ENCODE measurements at places on chromosomes 7 and 10.

DNA sequence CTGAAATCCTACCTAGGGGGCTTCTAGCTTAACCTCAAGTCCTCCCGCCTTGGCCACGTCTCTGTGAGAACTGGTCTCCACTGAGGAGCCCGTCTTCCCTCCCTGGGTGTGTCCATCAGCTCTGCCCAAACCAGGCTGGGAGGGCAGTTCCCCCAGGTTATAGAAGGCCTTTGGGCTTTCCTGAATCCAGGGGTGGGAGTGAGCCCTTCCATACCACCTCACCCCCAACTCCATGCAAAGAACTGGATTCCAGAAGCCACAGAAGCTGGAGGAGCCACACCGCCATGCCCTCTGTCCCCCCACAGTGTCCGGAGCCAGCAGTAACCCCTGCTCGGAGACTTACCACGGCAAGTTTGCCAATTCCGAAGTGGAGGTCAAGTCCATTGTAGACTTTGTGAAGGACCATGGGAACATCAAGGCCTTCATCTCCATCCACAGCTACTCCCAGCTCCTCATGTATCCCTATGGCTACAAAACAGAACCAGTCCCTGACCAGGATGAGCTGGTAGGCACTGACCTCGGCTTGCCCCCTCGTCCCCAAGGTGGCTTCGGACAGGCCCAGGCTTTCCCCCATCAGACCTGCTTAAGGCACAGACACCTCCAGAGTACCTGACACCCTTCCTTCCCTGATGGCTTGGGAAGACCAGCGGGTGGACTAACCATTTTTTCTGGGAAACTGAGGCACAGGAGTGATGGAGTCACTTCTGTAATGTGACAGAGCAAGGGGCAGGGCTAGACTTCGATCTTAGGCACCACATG is 4.7 kb downstream of the CPA1 start:
- no peak for DNase-seq

DNA sequence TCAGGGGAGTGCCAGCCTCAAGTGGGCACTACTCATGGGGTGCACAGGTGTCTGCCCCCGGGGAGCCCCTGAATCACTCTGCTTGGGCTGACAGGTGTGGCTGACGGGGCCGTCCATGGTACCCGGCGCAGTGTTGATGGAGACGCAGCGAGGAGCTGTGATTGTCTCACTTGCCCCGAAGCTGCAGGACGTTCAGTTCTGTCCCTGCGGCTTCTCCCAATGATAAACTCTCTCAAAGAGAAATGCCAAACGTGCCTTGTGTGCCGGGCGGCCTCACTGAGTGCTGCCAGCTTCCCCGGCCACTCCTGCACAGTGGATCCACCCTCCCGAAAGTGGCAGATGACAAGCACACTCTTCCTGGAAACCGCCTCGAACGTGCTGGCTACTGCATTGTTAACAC is 203.2 kb downstream of the DNAJB6 start:
- DNase-seq, result no peak

- DNase-seq, result peak; percentile 55
Measured at GRCh38 chr7:27774717-27775328, 34.9 kb downstream of the TAX1BP1 start.

GRCh38 chr7:54917613-54918391 is 101.0 kb upstream of the EGFR start:
- no peak for DNase-seq

GRCh38 chr7:1388703-1389335 is 70.5 kb downstream of the MICALL2 start:
- no peak for DNase-seq

GRCh38 chr7:28747854-28748253 is 210.3 kb downstream of the TRIL start:
- DNase-seq, result no peak

GRCh38 chr7:36906448-36906847 is 182.2 kb upstream of the AOAH start:
- no peak for DNase-seq

- no peak for DNase-seq
Measured at GRCh38 chr7:101560856-101561255, 68.2 kb downstream of the MYL10 start.
